ENCODE measurements at places on chromosomes 2 and 18.

- peak; percentile 93 for DNase-seq
Observed at GRCh38 chr2:240832205-240832727, 12.2 kb upstream of the KIF1A start.

GRCh38 chr2:134348239-134348638, 94.4 kb downstream of the MGAT5 start:
- DNase-seq = no peak

DNA sequence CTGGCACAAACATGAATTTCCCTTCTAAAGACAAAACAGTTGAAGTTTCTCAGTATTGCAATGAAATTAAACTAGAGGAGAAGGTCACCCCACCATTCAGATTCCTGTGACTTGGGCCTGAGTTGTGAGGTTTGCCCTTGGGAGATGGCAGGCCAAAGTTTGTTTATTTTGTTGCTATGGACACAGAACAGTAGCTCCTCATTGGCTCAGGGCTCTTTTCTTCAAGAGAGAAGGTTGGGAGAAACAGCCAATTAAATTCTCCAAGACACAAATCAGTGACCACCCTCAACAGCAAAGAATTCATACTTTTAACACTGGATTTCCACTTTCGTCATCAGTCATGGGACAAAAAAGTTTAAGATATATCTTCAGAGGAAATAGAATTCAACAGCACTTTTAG, at the start of gene FLACC1:
TSS of gene FLACC1 (minus strand) at position 125 of the 400 bp plus-strand sequence. CDS start 5,941 bp downstream, outside the sequence.
- no peak for DNase-seq

DNA sequence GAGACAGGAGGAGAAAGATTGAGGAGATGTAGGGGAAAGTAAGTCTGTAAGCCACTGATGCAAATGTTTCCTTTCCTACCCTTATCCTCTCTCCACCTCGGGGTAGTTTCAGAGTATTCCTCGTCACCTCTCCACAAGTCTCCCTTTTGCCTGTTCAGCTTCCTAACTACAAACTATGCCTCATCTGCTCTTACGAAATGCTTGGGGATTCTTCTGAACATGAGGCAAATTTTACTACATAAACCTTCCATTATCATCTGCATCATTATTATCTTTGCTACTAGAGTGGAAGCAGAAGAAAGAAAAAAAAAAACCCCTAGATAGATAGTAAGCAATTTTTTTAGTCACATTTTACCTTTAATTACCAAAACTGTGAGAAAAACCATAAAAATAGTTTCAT, 43.1 kb upstream of the CWC22 start:
- no peak for DNase-seq

GRCh38 chr18:22349317-22349898, 68.3 kb downstream of the CTAGE1 start:
- DNase-seq = no peak

GRCh38 chr18:13611142-13611600, 115.2 kb downstream of the FAM210A start:
- no peak for DNase-seq

- no peak for DNase-seq
Observed at GRCh38 chr2:205908212-205909183, 177.5 kb downstream of the INO80D start.

All from HuH-7 (cell line).